Naive thymus-derived CD4-positive, alpha-beta T cell (primary cell): ENCODE measurements at places on chromosomes 2 and 18.

GRCh38 chr2:19797243-19797810, 104.5 kb downstream of the TTC32 start:
- H3K4me3 ChIP-seq, result no peak overlapping the region
- no peaks in the 10 kb centered on the region for H3K4me1 ChIP-seq
- no peaks in the 10 kb centered on the region for H3K27me3 ChIP-seq

DNA sequence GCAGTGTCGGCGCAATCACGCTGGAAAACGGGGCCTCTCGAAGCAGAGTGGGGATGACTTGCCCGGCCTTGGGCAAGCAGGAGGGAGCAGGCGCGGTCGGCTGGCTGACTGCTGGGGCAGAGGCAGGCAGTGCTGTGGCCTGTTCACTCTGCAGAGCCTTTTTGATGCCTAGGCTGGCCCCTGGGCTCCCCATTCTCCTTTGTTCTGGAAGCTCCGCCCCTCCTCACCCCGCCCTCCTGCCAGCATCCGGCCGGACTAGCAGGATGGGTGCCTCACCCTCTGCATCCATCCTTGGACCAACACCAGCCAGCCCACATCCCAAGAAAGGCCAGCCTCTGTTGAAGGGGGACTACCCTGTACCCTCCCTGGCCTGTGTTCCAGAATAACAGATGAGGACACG, at the start of gene ASPRV1:
TSS of gene ASPRV1 (minus strand) at position 136 of the 400 bp plus-strand sequence. CDS start 195 bp downstream, outside the sequence.
- no peak within 1 kb of the TSS for H3K27ac ChIP-seq
- no peaks in the 10 kb centered on the region for H3K27me3 ChIP-seq
- H3K4me1 ChIP-seq, result no peaks in the 10 kb centered on the region
- H3K4me3 ChIP-seq, result no peak within 1 kb of the TSS
- DNase-seq, result no peak
- H3K36me3 ChIP-seq, result no peaks in the 10 kb centered on the region

- H3K4me1 ChIP-seq, result no peaks in the 10 kb centered on the region
- H3K27ac ChIP-seq, result no peak overlapping the region
- H3K4me3 ChIP-seq, result no peak overlapping the region
- DNase-seq, result no peak
- H3K27me3 ChIP-seq, result no peaks in the 10 kb centered on the region
Measured at GRCh38 chr2:19810637-19811036, 91.1 kb downstream of the TTC32 start.

DNA sequence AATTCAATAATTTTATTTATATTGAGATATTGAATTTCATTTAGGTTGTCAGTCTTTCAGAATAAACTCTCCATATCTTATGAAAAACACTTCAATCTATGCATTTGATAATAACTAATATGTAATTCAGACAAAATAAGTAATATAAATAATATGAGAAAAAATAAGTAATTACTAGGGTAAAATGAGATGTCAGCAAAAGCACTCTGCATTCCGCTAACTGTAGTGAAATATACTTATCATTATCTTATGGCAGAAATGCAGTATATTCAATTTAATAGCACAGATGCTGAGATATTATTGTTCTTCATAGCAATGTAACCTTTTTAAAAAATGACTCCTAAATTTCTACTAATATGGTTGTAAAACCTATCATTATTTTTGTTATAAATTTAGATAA, 606.2 kb upstream of the VRK2 start:
- no peak for DNase-seq
- no peak overlapping the region for H3K4me3 ChIP-seq
- no peaks in the 10 kb centered on the region for H3K27me3 ChIP-seq
- H3K27ac ChIP-seq, result no peak overlapping the region
- no peaks in the 10 kb centered on the region for H3K36me3 ChIP-seq

DNA sequence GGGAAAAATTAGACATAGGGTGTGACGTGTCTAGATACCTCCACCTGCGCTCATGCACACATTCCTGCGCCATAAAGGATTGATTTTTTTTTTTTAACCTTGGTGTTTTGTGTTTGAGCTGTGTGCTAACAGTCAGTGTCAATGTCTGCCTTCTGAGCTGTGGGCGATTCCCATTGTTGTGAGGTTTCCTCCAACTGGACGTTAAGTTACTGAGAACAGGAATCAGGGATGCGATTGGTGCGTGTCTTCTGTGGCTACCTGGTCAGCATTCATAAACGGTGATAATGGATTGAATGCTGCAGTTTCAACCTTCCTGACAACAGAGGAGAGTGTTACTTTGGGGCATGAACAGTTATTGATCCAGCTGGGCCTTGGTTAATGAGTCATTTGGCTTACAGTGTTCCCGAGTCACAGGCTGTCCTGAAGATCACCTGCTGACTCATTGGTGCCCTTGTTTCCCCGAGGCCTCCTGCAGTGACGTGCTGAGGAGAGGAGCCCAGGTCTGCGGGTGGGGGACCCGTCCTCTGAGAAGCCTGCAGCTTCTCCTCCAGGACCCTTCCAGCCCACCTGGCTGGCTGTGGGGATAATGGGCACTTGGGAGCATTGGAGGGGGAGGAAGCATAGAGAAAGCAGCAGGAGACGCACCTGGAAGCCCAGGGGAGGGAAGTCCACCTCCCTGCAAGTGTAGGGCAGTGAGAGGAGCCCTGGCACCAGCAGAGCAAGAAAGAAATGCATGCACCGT, 25.8 kb upstream of the CABYR start:
- no peak for DNase-seq
- H3K27me3 ChIP-seq, result no peaks in the 10 kb centered on the region
- no peak overlapping the region for H3K4me3 ChIP-seq
- H3K36me3 ChIP-seq, result no peaks in the 10 kb centered on the region
- no peaks in the 10 kb centered on the region for H3K4me1 ChIP-seq

DNA sequence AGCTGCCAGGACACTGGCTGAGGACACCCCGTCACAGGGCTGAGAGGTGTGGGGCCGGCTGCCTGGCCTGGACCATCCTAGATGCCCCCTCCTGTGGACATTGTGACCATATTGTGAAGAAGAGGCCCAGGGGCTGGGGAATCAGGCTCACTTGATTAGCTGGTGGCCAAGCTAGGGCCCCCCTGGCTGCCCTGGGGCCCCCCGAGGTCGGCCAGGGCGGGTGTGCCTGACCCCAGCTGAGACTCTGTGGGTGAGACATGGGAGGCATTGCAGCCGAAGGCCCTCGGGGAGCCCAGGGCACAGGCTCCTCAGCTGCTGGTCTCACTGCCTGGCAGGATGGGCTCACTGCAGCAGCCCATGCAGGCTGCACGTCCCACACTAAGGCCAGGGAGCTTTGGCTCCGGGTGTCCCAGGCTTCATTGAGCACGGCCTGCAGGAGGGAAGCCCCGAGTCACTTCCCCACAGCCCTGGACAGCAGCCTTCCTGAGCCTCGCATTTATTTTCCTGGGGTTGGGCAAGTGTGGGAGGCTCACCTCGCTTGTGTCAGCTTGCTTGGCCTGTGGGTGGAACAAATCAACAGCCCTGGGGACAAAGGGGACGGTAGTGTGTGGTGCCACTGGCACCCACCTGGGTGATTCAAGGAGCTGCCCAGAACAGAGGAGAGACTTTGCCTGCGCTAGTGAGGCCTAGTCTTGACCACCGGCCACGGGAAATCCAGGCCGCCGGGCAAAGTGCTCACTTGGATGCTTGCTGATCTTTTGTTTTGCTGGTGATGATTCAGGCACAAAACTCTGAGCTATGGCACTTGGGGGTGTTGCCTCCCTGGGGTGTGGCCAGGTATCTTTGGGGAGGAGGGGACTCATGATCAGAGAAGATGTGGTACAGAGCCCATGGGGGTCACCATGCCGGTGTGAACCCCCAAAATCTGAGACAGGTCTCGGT, 1.3 kb downstream of the GAL3ST2 start:
- H3K36me3 ChIP-seq, result no peaks in the 10 kb centered on the region
- no peak overlapping the region for H3K27ac ChIP-seq
- H3K27me3 ChIP-seq, result no peaks in the 10 kb centered on the region
- peaks cover 2% of the 10 kb centered on the region for H3K4me1 ChIP-seq
- no peak overlapping the region for H3K4me3 ChIP-seq

GRCh38 chr2:54773838-54774237, 50.4 kb downstream of the EML6 start:
- no peaks in the 10 kb centered on the region for H3K36me3 ChIP-seq
- no peak for DNase-seq
- no peak overlapping the region for H3K4me3 ChIP-seq
- H3K27ac ChIP-seq, result no peak overlapping the region
- H3K4me1 ChIP-seq, result no peaks in the 10 kb centered on the region

- DNase-seq, result no peak
- no peaks in the 10 kb centered on the region for H3K27me3 ChIP-seq
- H3K4me3 ChIP-seq, result no peak overlapping the region
- no peaks in the 10 kb centered on the region for H3K36me3 ChIP-seq
- no peak overlapping the region for H3K27ac ChIP-seq
Measured at GRCh38 chr2:188403676-188404075, 112.0 kb downstream of the GULP1 start.

DNA sequence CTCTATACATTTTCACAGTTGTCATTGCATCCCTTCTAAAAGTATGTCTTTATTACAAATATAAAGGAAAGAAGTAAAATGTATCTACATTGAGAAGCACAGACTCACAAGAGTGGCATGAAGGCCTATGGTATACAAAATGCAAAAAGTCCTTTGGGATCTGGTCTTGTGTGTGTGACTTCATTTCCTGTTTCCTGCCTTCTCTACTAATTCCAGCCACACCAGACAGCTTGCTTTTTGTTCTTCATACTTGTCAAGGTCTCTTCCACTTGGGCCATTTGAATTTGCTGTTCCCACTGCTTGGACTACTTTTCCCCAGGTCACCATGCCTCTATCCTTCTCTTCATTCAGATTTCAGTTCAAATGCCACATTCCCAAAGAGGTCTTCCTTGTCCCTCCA, 6.7 kb upstream of the PNO1 start:
- H3K36me3 ChIP-seq, result no peaks in the 10 kb centered on the region
- DNase-seq, result no peak
- no peak overlapping the region for H3K27ac ChIP-seq
- H3K27me3 ChIP-seq, result no peaks in the 10 kb centered on the region
- H3K4me3 ChIP-seq, result no peak overlapping the region

GRCh38 chr2:53475321-53475720, 292.3 kb upstream of the CHAC2 start:
- H3K27ac ChIP-seq, result no peak overlapping the region
- DNase-seq, result no peak
- no peak overlapping the region for H3K4me3 ChIP-seq
- no peaks in the 10 kb centered on the region for H3K4me1 ChIP-seq
- no peaks in the 10 kb centered on the region for H3K36me3 ChIP-seq

DNA sequence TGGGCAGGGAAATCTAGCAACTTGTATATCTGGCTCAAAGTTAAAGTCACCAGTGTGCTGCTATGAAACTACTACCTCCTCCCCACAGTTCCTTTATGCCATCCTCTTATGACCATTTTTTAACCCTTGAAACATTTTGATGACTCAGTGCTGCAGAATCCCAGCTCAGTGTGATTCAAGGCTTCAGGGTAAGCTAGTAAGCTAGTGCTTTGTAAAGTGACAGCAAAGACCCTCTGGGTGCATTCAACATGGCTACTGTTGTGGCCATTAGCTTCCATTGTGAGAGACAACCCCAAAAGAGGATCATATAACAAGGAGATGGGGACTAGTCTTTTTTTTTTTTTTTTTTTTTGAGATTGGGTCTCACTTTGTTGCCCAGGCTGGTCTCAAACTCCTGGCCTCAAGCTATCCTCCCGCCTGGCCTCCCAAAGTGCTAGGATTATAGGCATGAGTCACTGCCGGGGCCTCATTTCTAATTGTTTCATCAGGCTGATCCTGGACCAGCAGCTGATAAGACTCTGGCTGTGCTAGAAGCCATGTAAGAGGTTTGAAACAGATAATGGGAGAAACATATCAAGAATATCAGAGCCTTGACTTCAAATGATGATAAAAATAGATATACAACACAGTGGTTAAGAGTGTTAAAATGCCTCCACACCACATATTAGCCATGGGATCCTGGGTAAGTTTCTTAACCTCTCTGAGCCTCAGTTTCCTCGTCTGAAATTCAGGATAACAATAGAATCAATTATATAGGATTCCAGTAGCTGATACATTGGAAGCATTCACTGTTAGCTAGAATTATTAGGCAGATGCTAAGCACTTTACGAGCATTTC, 65.7 kb upstream of the RTN4 start:
- H3K4me1 ChIP-seq, result no peaks in the 10 kb centered on the region
- no peaks in the 10 kb centered on the region for H3K27me3 ChIP-seq
- no peak overlapping the region for H3K4me3 ChIP-seq
- no peak for DNase-seq
- no peak overlapping the region for H3K27ac ChIP-seq

GRCh38 chr18:6106091-6106685, 210.9 kb upstream of the TMEM200C start:
- no peak overlapping the region for H3K27ac ChIP-seq
- H3K4me1 ChIP-seq, result no peaks in the 10 kb centered on the region

- no peaks in the 10 kb centered on the region for H3K4me1 ChIP-seq
- H3K36me3 ChIP-seq, result no peaks in the 10 kb centered on the region
- DNase-seq, result no peak
- no peak overlapping the region for H3K27ac ChIP-seq
- no peak overlapping the region for H3K4me3 ChIP-seq
Measured at GRCh38 chr2:221264318-221264717, 307.8 kb downstream of the EPHA4 start.

DNA sequence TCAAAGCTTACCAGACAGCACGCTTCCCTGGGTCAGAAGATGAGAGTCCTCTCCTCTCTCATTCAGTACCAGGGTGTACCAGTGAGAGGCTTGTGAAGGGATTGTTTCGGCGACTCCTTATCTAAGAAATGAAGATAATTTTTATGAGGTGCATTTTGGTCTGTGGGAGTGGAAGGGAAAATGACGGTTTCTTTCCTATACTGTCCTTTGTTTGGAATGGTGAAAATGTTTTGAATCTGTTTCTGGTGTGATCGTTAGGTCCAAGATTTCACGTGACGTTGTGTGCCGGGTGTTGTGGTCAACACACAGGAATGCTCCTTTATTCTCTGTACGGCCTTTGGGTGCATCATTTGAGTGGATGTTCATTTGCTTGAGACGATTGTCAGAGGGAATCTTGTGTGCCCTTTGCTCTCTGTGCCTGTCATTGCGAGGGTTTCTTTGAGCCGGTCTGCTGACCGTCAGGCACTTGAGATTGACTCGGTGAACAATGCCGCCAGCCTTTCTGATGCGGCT, 183.5 kb downstream of the AGAP1 start:
- no peaks in the 10 kb centered on the region for H3K4me1 ChIP-seq
- no peak for DNase-seq
- no peak overlapping the region for H3K4me3 ChIP-seq

GRCh38 chr2:2263196-2263829, 67.8 kb downstream of the MYT1L start:
- no peak overlapping the region for H3K4me3 ChIP-seq
- H3K27ac ChIP-seq, result no peak overlapping the region
- no peaks in the 10 kb centered on the region for H3K36me3 ChIP-seq

DNA sequence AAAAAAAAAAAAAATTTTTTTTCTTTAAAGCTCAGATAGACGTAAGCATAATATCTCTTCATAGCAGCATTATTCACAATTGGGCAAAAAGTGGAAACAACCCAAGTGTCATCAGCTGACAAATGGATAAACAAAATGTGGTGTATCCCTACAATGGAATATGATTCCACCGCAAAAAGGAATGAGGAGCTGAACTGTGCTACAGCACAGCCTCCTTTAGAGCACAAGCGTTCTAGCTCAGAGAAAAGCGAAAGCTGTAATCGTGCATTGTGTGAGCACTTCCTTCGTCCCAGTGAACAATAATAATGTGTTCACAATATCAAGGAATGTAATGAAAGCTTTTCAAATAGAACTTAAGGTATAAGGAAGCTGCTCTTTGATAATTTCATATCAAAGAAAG, 11.7 kb upstream of the CHMP1B start:
- H3K36me3 ChIP-seq, result no peaks in the 10 kb centered on the region
- no peak overlapping the region for H3K27ac ChIP-seq
- H3K4me3 ChIP-seq, result no peak overlapping the region
- H3K4me1 ChIP-seq, result no peaks in the 10 kb centered on the region

- no peaks in the 10 kb centered on the region for H3K4me1 ChIP-seq
- no peak for DNase-seq
- no peaks in the 10 kb centered on the region for H3K27me3 ChIP-seq
- H3K4me3 ChIP-seq, result no peak overlapping the region
- H3K36me3 ChIP-seq, result no peaks in the 10 kb centered on the region
Measured at GRCh38 chr2:236241181-236242056, 22.8 kb downstream of the ASB18 start.
